ENCODE measurements at places on chromosomes 5 and 9. TPM values are rescaled to one million over a fixed set of nuclear protein-coding genes. Genes with fewer than 3 reads are reported as not detected.

DNA sequence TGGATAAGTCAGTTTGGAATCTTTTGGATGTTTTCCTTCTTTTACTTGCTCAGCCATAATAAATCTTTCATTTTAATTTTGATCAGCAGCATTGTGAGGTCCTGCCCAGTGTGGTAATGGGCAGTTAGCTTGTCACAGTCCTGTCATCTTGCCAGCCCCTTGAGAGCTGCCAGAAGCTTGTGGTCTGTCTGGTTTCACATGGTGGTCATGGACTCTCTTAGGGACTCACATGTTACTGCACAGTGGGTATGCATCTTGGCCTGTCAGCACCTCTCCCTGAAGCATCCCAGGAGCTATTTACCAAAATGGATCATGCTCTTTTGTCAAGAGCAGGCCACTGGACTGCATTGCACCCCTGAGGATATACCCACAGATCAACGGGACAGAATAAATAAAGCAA lies 60.3 kb downstream of the DAPK1 start:
- no peak for DNase-seq

DNA sequence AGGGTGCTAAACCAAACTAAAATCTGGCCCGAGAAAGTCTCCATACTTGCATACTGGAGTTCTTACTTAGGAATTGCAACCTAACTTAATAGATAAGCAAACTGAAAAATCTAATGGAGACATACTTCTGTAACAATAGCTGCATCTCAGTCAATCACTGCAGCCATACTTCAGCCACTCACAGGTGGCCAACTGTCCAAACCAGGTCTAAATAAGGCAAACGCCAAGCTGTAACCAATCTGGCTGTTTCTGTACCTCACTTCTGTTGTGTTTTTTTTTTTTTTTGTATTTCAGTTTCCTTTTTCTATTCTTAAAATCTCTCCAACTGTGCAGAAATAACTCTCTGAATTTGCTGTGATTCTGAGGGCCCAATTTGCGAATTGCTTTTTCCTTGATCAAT lies 4.4 kb upstream of the NDUFB6 start:
- DNase-seq, result no peak

- DNase-seq, result no peak
These were observed 13.9 kb downstream of the HMGXB3 start for GRCh38 chr5:150014456-150014855.

- no peak for DNase-seq
These were observed 69.7 kb downstream of the ZSWIM6 start for GRCh38 chr5:61401726-61402125.

GRCh38 chr9:126023962-126024361 lies 276.8 kb downstream of the PBX3 start:
- DNase-seq, result no peak

DNA sequence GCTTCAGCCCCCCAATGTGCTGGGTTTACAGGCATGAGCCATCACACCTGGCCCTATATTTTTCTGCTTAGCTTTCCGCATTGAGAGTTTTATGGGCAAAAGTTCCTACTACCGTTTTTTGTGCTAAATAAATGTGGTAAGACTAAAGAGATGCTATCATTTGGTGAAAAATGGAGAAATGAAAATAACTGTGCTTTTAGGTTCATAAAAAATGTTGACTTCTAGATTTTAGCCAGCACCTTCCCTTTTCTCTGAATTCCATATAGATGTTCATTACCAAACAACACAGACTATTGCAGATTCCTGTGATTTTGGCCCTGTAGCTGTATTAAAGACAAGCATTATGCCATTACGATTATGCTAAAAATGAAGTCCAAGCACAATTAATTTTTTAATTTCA lies 72.0 kb upstream of the CTSL start:
- no peak for DNase-seq

DNA sequence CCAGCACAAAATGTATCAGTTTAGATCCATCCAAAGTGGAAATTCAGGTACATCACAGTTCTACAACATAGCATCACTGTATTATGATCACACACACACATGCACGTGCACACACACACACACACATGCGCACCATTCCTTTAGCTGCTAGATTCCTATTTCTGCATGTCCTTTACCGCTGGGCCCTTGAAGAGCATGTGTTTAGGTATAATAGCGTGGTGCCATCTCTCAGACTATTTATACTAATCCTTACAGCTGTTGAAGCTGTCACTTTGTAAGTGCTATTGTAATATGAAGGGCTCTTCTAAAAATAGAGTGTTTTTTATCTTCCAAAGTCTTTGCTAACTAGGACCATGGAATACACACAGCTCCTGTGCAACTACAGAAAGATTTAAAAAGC lies 308.8 kb upstream of the TRPC7 start:
- DNase-seq, result no peak

GRCh38 chr9:131485728-131486422 lies 16.8 kb upstream of the POMT1 start:
- no peak for DNase-seq

GRCh38 chr9:134533850-134534588 lies 107.6 kb upstream of the COL5A1 start:
- no peak for DNase-seq

GRCh38 chr9:133960568-133961129 lies 31.5 kb downstream of the VAV2 start:
- DNase-seq, result no peak

DNA sequence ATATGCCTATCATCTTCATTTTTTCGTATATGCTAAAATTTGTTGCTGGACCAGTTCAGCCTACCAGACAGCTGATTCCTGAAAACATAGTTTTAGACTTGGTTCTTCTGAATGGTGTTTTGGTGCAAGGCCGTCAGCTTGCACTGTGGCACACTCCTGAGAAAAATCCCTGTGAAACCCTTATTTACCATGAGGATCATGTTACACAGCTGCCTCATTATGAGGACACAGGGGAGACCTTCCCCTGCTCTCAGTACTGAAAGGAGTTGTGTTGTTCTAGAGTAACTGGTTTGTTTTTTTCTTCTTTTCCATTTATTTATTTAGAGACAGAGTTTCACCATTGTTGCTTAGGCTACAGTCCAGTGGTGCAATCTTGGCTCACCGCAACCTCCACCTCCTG lies 37.6 kb downstream of the MAST4 start:
- DNase-seq, result no peak

DNA sequence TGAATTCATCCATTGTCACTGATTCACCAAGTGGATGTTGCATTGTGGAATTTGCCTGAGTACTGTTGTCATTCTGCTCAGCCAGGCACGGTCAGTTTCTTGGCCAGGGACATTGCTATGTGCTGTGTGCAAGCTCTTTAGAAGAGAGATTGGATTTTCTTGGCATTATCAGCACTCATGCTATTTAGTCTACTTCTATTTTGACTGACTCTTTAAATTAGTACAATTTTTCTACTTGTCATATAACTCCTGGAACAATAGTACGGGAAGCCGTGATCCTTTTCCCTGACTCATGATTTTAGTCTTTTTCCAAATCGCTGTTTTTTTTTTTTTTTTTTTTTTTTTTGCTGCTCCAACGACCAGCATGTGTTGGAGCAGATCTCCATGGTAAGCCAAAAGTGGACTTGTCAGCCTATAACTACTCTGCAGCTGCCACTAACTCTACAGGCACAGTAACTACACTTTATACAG lies 129.7 kb downstream of the CDC42SE2 start:
- peak; percentile 77 for DNase-seq

DNA sequence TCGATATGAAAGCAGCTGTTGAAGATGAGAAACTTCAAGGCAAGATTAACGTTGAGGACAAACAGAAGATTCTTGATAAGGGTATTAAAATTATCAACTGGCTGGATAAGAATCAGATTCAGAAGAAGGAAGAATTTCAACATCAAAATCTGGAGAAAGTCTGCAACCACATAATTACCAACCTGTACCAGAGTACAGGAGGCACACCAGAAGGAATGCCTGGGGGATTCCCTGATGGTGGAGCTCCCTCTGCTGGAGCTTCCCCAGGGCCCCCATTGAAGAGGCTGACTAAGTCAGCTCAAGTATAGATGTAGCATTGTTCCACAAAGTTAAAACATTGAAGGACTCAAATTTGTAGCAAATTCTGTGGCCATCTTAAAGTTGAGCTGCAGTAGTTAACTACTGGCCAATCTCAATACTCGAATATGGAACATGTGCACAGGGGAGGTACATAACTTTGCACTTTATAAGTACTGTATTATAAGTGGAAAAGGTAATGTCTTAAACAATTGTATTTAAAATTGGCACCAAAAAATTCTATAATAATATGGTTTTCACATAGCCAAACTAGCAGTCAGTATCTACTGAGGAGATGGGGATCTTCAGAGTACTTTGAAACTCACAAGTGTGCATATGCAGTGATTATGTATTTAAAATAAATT lies 237.5 kb downstream of the CHSY3 start:
- no peak for DNase-seq

GRCh38 chr5:126138281-126138931 lies 284.8 kb upstream of the GRAMD2B start:
- DNase-seq, result no peak

DNA sequence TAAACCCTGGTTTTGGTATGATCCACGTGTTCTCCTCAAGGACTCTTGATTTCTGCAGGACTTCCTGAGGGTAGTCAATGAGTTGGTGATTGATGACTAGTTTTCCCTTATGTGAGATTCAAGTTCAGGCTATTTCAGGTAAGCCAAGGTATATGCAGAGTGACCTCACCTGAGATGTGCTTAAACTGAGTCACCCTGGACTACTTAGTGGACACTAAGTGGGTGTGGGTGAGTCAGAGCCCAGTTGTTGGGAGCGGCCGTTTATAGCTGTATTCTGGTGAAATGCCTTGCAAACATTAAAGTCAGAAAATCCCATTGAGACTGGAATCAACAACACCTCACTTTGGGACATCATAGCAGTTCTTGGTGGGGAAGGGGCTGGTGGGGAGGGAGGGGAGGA lies 62.9 kb downstream of the SLC28A3 start:
- DNase-seq, result no peak

DNA sequence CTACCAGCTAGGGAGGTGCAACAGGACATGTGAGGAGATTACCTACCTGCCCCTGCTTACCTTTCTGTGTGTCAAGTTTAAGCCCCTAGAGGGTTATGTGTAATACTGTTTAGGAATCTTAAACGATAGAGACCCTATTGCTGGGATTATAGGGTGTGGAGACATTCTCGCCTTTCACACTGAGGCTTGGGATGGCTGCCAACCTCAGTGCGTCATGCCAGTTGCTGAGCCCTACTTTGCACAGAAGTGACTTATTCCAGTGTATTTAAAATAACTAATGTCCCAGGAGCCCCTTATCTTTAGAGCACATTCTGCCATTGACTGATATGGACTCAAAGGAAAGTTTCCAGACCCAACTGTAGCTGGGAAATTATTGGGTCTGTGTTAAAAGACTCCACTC lies 76.6 kb upstream of the XPA start:
- no peak for DNase-seq

GRCh38 chr9:131628459-131629225 lies 83.3 kb downstream of the PRRT1B start:
- no peak for DNase-seq

GRCh38 chr5:33410221-33410620 lies 30.5 kb upstream of the TARS1 start:
- DNase-seq, result no peak

DNA sequence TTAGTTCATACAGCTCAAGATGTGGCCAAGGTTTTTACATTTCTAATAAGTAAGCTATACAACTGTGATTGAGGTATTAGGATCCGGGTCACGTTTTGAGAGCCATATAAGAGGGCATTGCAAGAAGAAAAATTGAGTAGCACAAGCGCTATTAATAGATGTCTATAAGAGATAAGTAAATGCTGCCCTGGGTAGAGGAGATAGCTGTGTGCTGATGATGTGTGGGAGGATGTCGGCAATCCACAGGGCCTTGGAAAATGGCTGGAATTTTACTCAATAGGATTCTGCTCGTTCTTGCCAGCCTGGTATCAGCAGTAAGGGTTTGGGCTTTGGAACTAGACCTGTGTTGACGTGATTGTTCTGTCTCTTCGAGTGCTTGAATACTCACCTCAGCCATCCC lies 41.6 kb downstream of the CSF1R start:
- DNase-seq, result no peak

DNA sequence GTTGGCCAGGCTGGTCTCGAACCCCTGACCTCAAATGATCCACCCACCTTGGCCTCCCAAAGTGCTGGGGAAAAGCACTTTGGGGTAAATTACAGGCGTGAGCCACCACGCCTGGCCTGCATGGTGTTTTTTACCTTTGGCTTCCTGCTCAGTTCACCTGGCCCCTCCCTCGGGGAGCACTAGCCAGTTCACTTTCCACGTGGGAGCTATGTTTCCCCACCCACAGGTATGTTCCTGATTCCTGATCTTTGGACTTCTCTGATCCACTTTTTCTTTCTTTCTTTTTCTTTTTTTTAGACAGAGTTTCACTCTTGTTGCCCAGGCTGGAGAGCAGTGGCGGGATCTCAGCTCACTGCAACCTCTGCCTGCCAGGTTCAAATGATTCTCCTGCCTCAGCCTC lies 15.8 kb downstream of the DAB2IP start:
- DNase-seq, result no peak

DNA sequence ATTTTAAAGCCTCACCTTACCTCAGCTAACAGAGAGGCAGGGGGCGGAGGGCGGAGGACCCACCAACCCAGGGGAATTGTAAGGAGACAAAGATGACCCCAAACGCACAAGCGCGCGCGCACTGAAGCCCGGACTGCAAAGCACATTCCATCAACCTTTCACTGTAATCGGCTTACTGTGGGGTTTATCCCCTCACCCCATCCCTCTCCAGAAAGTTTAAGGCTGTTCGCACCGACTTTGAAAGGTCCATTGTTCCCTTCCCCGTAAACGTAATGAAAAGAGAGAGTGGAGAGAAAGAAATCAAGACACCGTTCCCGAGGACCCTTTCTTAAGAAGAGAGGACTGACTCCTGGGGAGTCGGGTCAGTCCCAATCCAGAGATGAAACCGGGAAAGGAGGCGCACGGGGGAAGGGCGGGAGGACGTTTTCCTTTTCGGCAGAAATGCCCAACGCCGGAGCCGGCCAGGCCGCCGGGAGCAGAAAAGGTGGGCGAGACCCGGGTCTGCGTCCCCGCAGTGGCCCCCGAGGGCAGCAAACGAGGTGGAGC lies 464 bp downstream of the CEMIP2 start:
- DNase-seq, result no peak

DNA sequence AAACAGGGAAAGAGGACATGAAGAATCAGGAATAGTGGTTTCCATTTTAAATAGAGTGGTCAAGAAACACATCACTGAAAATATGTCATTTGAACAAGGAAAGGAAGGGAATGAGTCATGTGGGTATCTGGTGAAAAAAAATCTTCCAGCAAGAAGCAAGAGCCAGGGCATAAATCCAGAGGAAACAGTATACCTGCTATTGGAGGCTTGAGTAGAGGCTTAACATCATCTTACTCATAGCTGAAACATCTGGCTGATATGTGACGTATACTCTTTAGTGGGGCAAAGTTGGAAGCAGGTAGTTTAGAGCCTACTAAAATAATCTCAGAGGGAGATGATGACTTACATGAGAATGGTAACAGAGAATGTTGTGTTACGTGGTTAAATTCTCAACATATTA lies 517.2 kb downstream of the CAAP1 start:
- no peak for DNase-seq

IFNA21 gene
- not detected for total RNA-seq

TMEM252 gene
- not detected for total RNA-seq

UBE2QL1 gene
- total RNA-seq, result not detected

CSF1R gene
- total RNA-seq, result not detected

INSL6 gene
- total RNA-seq, result not detected

IRGM gene
- total RNA-seq, result not detected

EGFL7 gene
- total RNA-seq, result 15.6 TPM

HEMGN gene
- total RNA-seq, result not detected

ADAMTS12 gene
- total RNA-seq, result 3.3 TPM

LVRN gene
- total RNA-seq, result 0.58 TPM

PCDHGA4 gene
- total RNA-seq, result 0.92 TPM

PAEP gene
- not detected for total RNA-seq

C7 gene
- not detected for total RNA-seq

TAF11L10 gene
- total RNA-seq, result not detected

NMUR2 gene
- not detected for total RNA-seq

Measured in epithelial cell of proximal tubule (primary cell).